ENCODE measurements at places on chromosomes 4 and X.

DNA sequence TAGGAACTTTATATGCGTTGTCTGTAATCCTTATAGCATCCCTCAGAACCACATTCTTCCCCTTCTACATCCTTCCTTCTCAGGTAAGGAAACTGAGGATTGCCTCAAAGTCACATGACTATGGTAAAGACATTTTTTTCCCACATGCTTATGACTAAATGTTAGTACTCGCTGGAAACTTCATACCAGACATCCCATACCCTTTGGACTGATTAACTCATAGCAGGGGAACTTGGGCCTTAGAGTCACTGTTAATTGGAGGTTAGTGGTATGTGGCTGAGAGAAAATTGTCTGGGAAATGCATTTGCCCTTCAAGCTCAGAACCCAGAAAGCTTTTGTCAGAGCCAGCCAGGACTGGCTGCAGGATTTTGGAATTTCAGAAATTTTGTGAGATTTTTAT lies 155.0 kb downstream of the RELL1 start:
- no peak for DNase-seq

DNA sequence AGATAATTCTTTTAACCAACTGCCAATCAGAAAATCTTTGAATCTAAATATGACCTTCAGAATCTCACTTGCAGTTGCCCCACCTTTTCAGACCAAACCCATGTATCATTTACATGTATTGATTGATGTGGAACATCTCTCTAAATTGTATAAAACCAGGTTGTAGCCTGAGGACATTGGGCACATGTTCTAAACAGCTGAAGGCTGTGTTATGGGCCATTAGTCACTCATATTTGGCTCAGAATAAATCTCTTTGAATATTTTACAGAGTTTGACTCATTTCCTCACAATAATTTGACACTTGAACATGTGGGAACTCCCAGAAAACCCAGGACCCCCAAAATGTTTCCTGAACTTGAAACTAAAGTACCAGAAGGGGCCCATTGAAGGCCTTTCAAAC lies 58.7 kb downstream of the UGT2B10 start:
- no peak for DNase-seq

DNA sequence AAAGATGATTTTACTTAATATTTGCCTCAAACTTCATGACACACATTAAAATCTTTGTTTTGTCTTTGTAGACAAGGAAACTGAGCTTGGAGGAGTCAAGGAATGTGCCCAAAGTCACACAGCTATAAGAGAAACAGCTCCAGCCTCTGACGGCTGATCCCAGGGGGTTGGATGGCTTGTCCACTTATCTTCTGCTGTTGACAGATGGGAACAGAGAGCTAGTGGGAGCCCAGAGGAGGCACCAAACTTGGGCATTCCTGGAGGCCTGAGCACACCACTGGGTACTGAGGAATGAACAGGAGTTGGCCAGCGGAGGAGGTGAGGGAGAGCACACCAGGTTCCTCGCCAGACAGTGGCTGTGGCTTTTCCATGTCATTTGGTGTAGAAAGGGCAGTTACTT lies 56.4 kb upstream of the GPR78 start:
- no peak for DNase-seq

- no peak for DNase-seq
Observed at GRCh38 chrX:106692425-106693065, 34.0 kb upstream of the RNF128 start.

- DNase-seq = no peak
Observed at GRCh38 chrX:39456894-39457604, 640.7 kb downstream of the BCOR start.

GRCh38 chr4:121156822-121157769 lies 7.0 kb downstream of the TNIP3 start:
- DNase-seq = peak; percentile 3

DNA sequence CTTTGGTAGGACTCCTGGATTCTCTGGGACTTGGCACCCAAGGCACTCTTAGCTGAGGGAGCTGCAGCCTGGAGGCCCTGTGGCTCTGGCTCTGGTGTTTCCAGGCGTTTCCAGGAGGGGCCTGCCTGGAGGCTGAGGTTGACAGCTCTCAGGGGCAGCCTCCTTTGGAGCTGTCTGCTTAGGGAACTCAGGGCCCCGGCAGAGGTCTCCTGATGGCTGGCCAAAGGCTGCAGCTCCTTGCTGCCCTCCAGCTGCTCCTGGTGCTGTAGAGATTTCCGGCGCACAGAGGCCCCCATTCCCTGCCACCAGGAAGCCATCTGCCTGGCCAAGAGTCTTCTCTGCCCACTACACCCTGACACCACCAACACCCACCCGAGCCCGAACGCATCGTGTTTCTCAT lies 25.3 kb upstream of the ARHGEF38 start:
- no peak for DNase-seq

DNA sequence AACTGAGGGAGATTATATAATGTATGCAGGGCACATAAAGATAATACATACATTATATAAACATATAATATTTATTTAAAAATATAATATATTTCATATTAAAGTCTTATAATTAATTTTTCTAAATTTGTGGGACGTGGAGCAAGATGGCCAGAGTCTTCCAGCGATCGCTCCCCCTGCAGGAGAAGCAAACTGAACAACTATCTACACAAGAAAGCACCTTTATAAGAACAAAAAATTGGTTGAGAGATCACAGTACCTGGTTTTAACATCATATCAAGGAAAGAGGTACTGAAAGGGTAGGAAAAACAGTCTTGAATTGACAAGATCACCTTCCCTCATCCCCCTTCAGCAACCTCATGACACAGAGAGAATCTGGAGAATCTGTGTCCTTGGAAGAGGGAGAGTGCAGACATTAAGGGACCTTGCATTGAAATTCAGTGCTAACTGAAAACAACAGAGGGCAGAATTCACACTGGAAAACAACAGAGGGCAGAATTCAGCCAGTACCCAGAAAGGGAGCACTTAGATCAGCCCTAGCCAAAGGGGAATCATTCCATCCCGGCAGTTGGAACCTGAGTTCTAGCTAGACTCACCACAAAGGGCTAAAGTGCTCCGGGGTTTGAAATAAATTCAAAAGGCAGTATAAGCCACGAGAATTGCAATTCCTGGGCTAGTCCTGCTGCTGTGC lies 262.5 kb upstream of the NDST3 start:
- DNase-seq = no peak

DNA sequence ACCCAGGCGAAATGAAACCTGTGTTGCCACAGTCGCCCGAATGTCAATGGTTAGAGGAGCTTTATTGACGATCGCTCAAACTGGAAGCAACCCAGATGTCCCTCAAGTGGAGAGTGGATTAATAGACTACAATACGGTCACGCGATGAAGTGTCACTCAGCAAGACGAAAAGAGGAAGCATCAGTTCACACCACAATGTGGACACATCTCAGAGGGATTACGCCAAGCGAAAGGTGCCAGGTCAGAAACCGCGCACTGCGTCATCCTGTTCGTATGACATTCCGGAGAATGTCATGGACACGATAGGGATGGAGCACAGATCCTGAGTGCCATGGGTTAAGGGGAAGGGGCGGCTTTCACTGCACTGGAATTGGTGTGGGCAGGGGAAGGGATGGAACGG lies 111.7 kb downstream of the HMX1 start:
- DNase-seq = no peak

- no peak for DNase-seq
Observed at GRCh38 chrX:17635231-17635630, 102.1 kb upstream of the SCML1 start.

DNA sequence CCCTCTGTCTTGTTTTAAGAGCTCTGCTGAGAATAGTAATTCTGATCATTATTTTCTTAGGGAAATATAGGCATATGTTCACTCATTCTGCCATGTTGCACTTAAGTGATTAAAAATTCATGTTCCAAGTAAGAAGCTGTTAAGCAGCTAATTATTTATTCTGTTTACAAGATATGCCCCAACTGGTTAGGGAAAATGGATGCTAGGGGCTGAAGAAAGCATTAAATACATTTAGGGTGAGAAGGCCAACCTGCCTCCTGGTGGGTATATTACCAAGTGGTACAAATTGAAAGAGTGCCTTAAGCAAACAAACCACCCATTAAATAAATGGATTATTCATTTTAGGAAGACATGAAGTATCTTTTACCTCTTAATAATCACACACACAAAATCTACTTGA lies 392.6 kb upstream of the EPHA5 start:
- DNase-seq = no peak

DNA sequence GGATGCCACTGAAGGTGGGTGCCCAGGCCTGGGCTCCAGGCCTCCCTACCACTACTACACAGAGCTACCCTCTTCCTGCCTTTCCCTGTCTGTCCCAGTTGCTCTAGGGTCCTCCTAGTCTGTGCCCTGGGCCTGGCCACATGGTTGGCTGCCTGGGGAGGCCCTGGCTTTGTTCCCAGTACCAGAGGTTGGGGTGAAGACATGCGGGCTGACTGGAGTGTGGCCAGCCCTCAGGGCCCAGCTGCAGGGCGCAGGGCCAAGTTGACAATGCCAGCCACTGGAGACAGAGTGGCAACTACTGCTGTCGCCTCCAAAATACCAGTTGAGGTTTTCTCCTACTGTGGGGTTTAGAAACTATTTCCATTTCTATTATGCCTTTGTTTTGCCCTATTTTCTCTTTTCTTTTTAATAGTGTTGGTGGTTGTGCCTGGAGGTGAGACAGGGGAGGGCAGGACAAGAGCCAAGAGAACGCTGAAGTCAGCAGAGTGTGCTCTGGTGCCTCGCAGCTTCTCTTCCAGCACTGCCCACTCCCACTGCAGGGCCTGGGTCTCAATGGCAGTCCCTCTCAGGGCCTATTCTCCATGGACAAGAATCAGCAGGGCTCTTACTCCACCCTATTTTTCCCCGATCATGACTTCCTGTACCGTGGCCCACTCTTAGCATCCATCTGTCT lies 32.2 kb upstream of the XPNPEP2 start:
- DNase-seq = no peak

- no peak for DNase-seq
Observed at GRCh38 chrX:47497271-47497888, 14.4 kb upstream of the ZNF41 start.

GRCh38 chrX:19212037-19212436 lies 89.8 kb upstream of the ADGRG2 start:
- no peak for DNase-seq

- no peak for DNase-seq
Observed at GRCh38 chr4:2944091-2944482, 19.1 kb downstream of the NOP14 start.
